A549 treated with Hydrocortisone at 1 μM for 4 hours (cell line): ENCODE measurements at places on chromosomes 12 and 14. TPM values are rescaled to one million over a fixed set of nuclear protein-coding genes. Genes with fewer than 3 reads are reported as not detected.

Gene ERO1A
- total RNA-seq: 45.5 to 56.5 TPM (median 51.7 TPM) in 5 replicates

Gene ABCC9
- 0.02 to 0.05 TPM in 2 of 5 replicates, not detected in the others for total RNA-seq

Gene ATP2B1
- 49.4 to 64.3 TPM (median 51.4 TPM) in 5 replicates for total RNA-seq

Gene TRIM9
- 12.1 to 14.2 TPM (median 13.5 TPM) in 5 replicates for total RNA-seq

Gene PTGES3
- 350 to 444 TPM (median 376 TPM) in 5 replicates for total RNA-seq

Gene LYZ
- total RNA-seq: 0.05 to 0.37 TPM in 2 of 5 replicates, not detected in the others

Gene SERPINA10
- 0.05 TPM in 1 of 5 replicates, not detected in the others for total RNA-seq

Gene GPR65
- not detected in 5 replicates for total RNA-seq

Gene ESR2
- 0.06 to 0.15 TPM (median 0.09 TPM) in 5 replicates for total RNA-seq

Gene HCAR1
- total RNA-seq: 0.03 to 0.05 TPM (median 0.03 TPM) in 3 of 5 replicates, not detected in the others
